ENCODE measurements at places on chromosomes 12 and 14.

DNA sequence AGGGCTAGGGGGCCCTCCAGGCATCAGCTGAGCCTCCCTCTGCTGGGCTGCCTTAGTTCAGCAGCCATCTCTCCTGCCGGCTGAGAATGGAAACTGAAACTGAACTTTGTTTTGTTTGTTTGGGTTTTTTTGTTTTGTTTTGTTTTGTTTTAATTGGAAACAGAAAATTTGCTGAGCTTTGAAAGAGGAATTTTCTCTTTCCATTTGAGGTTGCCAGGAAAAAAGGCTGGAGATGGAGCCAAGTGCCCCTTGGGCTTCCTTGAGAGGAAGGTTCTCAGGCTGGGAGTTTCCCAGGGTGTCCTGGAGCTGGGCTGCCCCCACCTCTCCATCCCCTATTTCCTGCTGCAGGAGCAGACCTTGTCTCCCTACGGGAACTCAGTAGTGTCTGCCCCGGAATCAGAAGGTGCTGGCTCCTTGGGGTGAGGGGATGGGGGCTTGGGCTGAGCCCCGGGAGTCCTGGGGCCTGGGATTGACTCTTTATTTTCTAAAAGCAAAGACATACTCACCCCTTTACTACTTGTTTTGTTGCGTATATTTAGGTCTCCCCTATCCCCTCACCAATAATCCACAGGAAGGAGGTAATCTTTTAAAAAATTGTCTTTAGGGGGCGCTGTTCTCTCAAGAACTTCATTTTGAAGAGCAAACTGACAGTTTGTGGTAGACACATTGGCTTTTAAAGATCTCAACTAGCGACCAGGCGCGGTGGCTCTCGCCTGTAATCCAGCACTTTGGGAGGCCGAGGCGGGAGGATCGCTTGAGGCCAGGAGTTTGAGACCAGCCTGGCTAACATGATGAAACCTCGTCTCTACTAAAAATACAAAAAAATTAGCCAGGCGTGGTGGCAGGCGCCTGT is 21.3 kb upstream of the OASL start:
- peak; percentile 50 for DNase-seq

DNA sequence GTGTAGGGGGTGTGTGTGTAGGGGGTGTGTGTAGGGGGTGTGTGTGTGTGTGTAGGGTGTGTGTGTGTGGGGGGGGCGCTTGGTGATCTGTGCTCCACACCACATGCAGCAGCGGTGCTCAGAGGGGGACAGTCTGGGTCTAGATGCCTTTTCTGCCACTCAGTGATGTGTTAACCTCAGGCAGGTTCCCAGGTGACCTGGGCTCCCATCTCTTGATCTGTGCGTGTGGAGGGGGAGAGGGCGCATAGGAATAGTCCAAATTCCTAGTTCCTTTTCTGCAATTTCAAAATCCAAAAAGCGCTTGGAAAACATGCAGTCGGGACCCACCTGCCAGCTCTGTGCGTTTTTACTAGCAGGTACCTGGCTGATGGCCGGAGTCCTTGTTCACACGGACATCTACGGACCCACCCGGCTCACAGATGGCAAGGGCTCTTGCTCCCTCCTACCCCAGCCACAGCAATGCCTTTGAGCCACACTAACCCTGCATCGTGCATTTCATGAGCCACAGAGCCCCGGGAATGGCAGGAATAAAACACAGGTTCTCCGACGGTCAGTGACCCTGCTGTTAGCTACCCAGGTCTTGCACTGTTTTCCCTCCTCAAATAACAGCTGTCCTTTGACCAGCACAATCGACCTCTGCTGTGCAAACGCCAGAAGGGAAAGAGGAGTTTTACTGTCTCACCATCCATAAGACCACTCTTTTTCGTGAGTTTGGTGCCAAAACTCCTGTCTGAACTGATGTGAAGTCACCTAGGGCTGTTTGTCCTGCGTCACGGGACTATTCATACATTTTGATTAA is 120.8 kb downstream of the GLT1D1 start:
- no peak for DNase-seq

GRCh38 chr14:76901171-76902055 is 75.2 kb downstream of the LRRC74A start:
- no peak for DNase-seq

- DNase-seq, result no peak
These were observed 6.6 kb downstream of the C14orf180 start for GRCh38 chr14:104585966-104586697.

- no peak for DNase-seq
These were observed 20.4 kb downstream of the MAP3K12 start for GRCh38 chr12:53478865-53479264.

GRCh38 chr12:7486512-7486911 is 17.1 kb downstream of the CD163 start:
- DNase-seq, result no peak

GRCh38 chr12:68294251-68294650 is 37.9 kb downstream of the MDM1 start:
- no peak for DNase-seq

GRCh38 chr12:18810537-18811253 is 72.8 kb downstream of the CAPZA3 start:
- DNase-seq, result no peak

DNA sequence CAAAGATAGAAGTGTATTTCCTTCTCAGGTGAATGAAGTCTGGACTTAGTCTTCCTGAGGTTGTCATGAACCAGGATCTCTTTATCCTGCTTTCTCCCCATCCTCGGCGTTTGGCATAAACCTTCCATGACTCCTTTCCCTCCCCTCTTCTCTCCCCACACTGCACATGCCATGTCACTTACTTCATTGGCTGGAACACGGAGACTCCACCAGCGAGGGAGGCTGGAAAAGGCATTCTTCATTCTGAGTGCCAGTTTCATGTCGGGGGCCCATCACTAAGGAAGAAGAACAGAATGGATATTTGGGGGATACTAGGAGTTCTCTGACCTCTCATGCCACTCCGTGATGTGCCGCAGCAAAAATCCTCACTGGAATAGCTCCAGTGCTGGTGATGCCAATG is 105.6 kb downstream of the VCPKMT start:
- DNase-seq, result no peak

- DNase-seq, result no peak
These were observed 9.8 kb downstream of the DHRS1 start for GRCh38 chr14:24289649-24290280.

- no peak for DNase-seq
These were observed 15.6 kb downstream of the APPL2 start for GRCh38 chr12:105220150-105220928.

DNA sequence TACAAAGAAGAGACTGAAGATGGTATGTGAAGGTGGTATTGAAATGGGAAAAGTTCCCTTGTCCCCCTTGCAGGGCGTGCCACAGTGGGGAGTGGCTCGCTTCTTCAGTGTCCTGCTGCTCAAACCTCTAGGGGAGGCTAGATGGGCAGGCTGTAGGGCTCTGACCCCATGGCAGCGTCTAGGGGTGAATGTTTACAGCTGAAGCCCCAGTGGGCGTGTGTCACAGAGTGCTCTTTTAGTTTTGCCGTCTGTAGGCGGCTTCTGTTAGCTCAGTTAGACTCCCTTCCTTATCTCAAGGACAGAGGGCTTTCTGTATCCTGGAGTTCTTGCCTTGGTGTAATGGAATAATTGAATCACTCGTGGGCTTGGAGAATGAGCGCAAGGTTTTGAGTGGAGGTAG is 266.2 kb downstream of the RAD51B start:
- no peak for DNase-seq

DNA sequence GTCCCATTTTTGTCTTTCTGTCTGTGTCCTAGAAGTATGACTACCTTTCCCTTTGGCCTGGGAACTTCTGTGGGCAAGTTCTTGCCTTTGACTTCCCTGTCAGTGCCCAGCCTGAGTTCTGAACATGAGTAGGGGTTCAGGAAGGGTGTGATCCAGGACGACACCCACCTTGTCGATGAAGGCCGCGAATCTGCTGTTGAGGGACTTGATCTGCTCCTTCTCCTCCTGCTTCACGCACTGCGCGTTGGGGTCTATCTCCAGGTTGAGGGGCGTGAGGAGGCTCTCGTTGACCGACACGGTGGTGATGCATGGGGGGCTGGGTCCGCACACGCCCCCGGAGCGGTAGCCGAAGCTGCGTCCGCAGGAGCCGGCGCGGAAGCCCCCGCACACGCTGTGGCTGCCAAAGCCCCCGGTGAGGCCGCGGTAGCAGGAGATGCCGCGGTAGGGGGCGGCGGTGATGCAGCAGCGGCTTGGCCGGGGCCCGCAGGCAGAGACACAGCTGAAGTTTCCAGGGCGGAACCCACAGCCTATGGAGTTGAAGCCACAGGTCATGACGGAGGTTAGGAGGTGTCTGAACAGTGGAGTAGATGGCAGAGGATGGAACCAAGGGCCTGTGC is at the start of gene KRT83:
KRT83 (minus strand) TSS at position 615 of the 617 bp plus-strand sequence; CDS start at position 552, 63 bp downstream.
- DNase-seq, result no peak

- DNase-seq, result no peak
These were observed 1541.7 kb upstream of the FLRT2 start for GRCh38 chr14:83988275-83988674.

DNA sequence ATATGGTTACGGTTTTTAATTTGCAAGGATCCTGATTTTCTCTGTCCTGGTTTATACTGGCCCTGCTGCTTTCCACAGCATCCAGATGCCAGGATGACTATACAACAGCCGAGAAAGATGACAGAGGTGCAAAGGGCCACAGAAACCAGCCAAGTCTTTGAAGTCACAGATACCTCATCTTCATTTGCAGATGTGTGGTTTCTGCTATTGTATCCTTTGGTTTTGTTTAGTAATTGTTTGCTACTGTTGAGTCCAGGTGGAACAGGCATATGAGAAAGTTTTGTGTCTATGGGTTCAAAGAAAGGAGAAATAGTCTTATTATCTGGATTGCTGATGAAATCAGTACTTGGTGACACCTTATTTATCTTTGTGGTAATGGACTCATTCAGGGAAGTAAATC is 17.3 kb upstream of the KLHL42 start:
- no peak for DNase-seq

- no peak for DNase-seq
These were observed 4.6 kb upstream of the SLC15A5 start for GRCh38 chr12:16282081-16282480.

GRCh38 chr12:54135621-54136350 is 53.0 kb downstream of the SMUG1 start:
- DNase-seq, result peak; percentile 37

- no peak for DNase-seq
These were observed 1120.5 kb upstream of the FLRT2 start for GRCh38 chr14:84409435-84409834.

DNA sequence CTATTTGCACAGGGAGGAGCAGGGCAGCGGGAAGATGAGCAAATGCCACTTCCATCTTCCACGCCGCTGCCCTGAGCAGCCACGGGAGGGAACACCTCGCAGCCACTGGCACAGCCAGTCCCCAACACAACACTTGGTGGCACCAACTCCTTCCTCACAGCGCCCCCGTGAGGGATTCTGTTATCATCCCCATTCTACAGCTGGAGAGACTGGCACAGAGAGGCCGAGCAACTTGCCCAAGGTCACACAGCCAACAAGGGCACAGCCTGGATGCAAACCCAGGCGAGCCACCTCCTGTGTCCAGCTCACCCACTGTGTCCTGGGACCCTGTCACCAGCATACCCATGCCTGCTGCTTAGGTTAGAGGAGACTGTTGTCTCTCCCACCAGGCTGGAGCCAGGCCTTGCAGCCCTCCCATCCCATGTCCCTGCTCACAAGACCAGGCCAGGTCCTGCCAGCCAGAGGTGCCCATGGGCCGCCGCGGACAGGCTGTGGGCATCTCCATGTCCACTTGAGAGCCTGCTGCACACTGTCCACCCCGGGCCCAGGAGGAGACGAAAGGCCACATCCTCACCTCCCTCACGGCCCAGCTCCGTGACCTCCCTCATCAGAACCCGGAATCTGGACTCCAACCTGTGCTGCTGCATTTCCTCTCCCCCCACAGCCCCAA is 57.0 kb downstream of the NCOR2 start:
- peak; percentile 53 for DNase-seq

DNA sequence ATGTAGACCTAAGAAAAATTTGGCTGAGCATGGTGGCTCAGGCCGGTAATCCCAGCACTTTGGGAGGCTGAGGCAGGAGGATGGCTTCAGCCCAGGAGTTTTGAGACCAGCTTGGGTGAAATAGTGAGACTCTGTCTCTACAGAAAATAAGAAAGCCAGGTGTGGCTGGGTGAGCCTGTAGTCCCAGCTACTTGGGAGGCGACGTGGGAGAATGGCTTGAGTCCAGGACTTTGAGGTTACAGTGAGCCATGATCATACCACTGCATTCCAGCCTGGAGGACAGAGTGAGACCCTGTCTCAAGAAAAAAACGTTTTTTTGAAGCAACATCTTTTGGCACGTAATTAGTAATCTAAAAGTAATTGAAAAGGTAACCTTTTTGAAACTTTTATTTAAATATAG is 70.9 kb downstream of the FERMT2 start:
- no peak for DNase-seq

- DNase-seq, result no peak
These were observed 32.2 kb downstream of the STK38L start for GRCh38 chr12:27276275-27276674.

- no peak for DNase-seq
These were observed 121.6 kb downstream of the VEZT start for GRCh38 chr12:95339086-95339788.

GRCh38 chr14:68232300-68233055 is 412.9 kb downstream of the RAD51B start:
- peak; percentile 14 for DNase-seq

GRCh38 chr12:55816881-55817344 is 611 bp downstream of the SARNP start:
- no peak for DNase-seq

- peak; percentile 83 for DNase-seq
These were observed 4.4 kb upstream of the HOXC9 start for GRCh38 chr12:53995378-53996239.

GRCh38 chr12:115626210-115626609 is 651.3 kb downstream of the MED13L start:
- DNase-seq, result no peak

DNA sequence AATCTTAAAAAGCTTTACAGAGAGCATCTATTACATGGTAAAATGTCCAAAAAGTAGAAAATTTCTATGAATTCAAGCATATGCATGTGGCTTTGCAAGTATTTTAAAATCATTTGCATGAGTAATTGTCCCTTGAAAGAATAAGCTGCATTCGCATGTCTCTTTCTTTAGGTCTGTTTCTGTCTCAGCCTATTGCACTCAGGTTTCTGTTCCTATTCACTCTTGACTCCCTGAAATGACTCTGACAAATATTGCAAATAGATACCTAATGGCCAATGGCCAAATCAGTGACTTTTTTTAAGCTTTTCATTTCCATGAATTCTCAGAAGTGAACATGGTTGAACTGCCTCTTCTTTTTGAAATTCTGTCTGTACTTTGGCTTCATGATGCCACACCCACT is 6.4 kb upstream of the TTC8 start:
- DNase-seq, result no peak

- no peak for DNase-seq
These were observed 15.6 kb downstream of the APOBEC1 start for GRCh38 chr12:7650091-7650490.

- no peak for DNase-seq
These were observed 84.2 kb downstream of the PHETA1 start for GRCh38 chr12:111284709-111285108.

- DNase-seq, result no peak
These were observed 123.6 kb downstream of the FOXN3 start for GRCh38 chr14:89293314-89293916.

- DNase-seq, result no peak
These were observed 132.6 kb upstream of the FGD4 start for GRCh38 chr12:32266756-32267155.

GRCh38 chr14:104816616-104816884 is 15.6 kb downstream of the ZBTB42 start:
- DNase-seq, result no peak

GRCh38 chr12:100843061-100843460 is 48.5 kb downstream of the ANO4 start:
- no peak for DNase-seq
